Stimulated activated CD4-positive, alpha-beta T cell treated with anti-CD3 and anti-CD28 coated beads, Interleukin-2, amount 100 ng/mL, for 48 hours (primary cell): ENCODE measurements at places on chromosomes 5 and 9.

DNA sequence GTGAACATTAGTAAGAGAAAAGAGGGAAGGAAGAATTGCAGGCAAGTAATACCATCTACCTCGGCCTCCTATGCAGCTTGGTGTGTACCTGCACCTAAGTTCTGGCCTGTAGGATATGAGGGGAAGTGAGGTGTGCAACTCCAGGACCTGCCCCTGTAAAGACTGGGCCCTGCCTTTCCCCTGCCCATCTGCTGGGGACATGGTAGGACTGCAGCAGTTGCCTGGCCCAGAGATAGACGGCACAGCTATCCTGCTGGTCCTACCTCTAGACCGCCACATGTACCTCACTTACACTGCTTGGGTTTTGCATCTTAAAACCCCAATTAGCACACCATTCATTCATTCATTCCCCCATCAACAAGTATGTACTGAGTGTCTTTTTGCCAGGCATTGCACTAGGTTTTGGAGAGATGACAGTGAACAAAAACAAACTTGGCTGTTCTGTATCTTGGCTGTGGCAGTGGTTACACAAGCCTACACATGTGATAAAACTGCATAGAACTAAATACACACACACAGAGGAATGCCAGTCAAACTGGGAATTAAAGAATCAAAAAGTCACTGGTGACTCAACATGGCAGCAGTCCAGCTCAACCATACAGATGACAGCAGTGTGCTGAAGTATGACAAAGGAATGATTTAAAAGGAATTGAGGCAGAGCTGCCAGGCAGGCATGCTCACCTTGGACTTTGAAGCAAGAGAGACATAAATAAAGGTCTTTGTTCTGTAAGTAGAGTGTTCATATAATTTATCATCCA is 23.3 kb upstream of the MGAT1 start:
- DNase-seq, result peak; percentile 43

DNA sequence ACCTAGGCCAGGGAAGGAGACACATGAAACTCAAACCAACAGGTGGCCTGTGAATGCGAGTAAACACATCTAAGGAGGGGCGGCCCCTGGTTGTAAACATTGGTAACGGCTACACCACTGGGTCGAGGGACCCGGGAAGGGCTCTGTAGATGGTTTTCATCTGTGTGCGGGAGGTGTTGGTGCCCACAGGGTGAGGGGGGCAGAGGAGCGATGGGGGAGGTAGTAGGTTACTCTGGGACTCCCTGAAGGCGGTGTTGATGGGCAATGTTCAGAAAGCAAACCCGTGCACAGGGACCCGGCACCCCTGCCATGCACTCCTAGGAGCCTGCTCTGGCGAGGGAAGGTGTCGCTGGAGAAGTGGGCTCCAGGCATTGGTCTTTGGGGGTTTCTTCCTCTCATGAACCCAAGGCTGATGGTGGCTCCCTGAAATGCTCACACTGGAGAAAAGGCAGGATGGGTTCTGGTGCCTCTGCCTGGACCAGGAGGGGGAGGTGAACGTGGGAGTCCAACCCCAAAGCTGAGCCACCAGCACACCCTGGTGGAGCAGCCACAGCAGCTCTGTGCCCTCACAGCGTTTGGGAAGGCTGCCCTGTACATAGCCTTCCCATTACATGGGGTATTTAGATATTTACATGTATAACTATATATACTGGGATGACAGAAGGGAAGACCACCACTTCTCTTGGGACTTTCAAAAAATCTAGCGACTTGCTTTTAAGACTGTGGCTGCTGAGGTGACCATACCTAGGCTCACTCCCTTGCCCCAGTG is 103.2 kb downstream of the ENTREP1 start:
- no peak for DNase-seq

- DNase-seq, result no peak
Measured at GRCh38 chr5:84564321-84565075, 179.8 kb upstream of the EDIL3 start.

GRCh38 chr9:99820685-99821395 is 845 bp upstream of the NR4A3 start:
- DNase-seq, result peak; percentile 41

GRCh38 chr5:129593525-129593924 is 133.4 kb downstream of the ADAMTS19 start:
- DNase-seq, result no peak

- no peak for DNase-seq
Measured at GRCh38 chr9:128045831-128046230, 21.3 kb downstream of the NAIF1 start.

DNA sequence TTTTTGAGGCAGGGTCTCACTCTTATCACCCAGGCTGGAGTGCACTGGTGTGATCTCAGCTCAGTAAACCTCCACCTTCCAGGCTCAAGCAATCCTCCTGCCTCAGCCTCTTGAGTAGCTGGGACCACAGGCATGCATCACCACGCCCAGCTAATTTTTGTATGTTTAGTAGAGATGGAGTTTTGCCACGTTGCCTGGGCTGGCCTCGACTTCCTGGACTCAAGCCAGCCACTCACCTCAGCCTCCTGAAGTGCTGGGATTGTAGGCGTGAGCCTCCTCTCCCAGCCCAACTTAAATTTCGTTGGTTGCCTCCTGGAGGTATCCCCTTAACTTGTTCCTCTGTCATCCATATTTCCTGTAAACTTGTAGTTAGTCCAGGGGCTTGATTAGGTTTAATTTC is 47.2 kb downstream of the RAB24 start:
- DNase-seq, result no peak

DNA sequence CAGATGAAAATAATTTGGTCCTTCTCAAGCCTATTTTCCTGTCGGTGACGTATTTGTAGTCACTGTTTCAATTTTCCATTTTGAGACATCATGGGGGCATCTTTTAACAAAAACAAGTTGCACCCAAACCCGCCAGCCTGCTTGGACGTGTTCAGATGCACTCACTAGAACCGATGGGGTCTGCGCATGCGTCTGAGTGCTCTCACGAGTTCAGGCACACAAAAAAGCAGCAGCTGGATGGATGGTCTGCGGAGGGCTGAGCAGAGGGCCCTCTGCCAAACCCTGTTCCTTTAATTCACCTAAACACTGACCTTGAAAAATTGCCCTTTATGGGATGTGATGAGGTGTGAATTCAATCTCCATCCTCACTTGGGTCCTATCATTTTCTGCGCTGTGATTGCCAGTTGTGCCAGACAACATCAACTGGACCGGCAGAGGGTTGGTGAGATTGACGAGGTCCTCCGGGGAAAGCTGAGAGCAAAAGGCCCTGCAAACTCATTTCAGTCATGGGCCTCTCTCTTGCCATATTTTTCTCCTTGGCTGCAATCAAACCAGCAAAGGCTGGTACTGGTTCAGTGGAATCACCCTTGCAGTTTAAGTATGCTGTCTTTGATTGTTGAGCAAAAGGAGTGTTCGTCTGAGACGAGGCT is 251.9 kb downstream of the NFIB start:
- no peak for DNase-seq

- DNase-seq, result no peak
Measured at GRCh38 chr9:124345751-124346281, 69.4 kb downstream of the PSMB7 start.

DNA sequence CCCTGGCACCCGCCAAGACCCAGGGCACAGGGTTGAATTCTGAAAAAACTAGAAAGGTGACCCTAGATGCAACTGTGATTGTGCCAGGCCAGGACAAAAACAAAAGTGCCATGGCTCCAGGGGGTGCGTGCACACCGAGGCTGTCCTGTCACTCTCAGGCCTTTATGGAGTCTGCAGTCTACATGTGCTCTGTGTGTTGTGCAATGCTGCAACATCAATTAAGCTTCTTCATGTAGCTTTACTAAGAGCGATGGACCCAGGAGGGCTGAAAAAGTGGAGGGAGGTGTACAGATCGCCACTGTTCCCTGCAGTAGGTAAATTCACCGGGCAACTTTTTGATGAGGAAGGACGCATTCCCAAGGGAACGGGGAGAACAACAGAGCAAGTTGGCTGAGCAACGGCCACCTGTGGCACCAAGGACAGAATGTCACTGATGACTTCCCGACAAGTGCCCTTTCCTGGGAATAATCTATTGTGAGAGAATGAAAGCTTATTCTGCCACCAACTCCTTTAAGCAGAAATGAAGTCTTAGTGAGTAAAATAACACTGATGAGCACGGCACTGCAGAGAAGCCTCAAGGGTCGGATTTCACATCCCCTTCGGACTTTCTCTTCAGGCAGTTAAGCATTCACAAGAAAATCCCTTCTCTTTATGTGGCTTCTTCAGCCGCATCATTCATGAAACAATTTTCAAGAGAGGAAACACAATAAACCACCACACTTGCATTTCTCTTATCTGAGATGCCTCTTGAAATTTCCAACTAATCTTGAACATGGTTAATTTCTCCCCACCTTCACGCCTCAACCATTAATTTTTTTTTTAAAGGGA is 149.6 kb downstream of the DROSHA start:
- no peak for DNase-seq

GRCh38 chr5:158998793-158999325 is 100.9 kb downstream of the EBF1 start:
- DNase-seq, result no peak

- DNase-seq, result no peak
Measured at GRCh38 chr5:169519358-169519757, 64.2 kb upstream of the SPDL1 start.

DNA sequence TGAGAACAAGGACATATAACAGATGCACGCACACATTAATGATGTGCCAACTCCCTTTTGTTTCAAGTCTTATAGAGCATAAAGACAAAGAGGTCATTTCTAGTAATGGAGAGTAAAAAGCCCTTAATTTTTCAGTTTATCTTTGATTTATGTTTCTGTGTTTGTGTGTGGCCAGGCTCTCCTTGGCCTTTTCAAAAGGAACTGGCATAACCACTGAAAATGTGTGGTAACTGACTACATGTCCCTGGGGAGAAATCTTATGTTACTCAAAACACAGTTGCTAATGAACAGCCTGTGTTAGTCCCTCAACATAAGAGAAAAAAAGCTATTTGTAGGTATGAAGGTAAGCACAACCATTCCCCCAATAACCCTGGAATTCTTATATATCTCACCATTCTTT is 47.6 kb upstream of the SHOC1 start:
- DNase-seq, result no peak
